ENCODE measurements at places on chromosomes 4 and X. TPM values are rescaled to one million over a fixed set of nuclear protein-coding genes. Genes with fewer than 3 reads are reported as not detected.

TRIM75 gene
- total RNA-seq: not detected

- DNase-seq: no peak
Observed at GRCh38 chr4:117814277-117815246, 219.7 kb upstream of the NDST3 start.

DNA sequence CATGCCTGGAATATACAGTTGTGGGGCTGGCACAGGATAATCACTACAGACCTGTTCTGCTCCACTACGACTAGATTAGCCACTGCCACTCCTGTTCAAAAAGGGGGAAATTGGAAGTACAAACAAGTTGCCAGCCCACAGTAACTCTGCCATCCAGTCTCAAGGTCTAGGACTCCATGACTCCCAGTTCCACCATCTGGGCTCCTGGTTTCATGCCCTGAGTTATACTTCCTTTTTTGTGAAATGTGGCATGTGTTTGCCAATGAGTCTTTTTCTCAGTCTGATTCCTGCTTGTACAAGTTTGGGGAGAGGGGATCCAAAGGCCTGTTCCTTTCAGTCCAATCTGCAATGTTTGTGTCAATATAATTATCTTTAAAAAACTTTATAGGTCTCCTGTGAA lies 1.0 kb upstream of the BLOC1S4 start:
- no peak for DNase-seq

DNA sequence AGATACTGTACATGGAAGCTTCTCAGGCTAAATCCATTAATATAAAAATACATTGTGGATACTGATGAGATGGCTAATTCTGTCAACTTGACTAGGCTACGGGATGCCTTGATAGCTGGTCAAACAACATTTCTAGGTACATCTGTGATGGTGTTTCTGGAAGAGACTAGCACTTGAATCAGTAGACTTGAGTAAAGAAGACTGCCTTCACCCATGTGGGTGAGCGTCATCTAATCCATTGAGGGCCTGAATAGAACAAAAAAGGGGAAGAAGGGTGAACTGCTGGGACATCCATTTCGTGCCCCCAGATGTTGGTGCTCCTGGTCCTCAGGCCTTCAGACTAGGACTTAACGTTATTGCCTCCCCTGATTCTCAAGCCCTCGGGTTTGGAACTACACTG lies 3.7 kb upstream of the SRP72 start:
- DNase-seq: no peak

- no peak for DNase-seq
Observed at GRCh38 chr4:55001538-55001937, 123.9 kb downstream of the KDR start.
